ENCODE measurements at places on chromosomes 13 and 19.

GRCh38 chr19:49713236-49713845 is 22.4 kb downstream of the CPT1C start:
- no peak for DNase-seq

DNA sequence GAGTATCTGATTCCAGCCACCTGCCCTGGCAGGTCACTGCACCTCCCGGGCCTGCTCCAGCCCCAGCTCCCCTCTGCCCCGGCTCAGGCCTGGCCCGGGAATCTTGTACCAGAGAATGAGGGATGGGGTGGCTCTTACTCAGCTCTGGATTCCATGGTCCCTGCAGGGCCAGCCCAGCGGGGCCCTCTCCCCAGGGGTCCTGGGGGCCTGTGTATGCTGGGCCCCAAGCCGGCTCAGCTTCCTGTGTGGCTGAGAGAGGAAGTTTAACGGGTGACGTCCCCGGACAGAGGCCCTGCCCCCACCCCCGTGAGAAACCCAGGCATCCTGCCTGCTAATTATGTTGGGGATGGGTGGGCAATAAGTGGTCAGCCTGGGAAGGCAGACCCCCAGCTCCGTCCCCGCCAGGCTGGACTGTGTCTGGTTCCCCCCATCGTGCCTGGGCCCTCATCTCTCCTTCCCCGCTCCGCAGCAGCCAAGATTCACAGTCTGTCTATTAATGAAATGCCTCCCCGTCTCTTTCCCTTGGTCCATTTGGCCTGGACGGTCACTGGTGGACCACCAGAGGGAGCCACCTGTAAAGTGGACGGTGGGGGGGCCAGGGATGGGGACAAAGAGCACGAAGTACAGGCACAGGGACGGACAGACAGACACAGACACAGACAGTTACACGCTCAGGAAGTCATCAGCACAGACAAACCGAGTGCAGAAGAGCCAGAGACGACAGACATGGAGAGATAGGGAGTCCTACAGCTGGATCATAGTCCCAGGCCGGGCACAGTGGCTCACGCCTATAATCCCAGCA is at the start of gene DENND1C:
Gene DENND1C (minus strand): TSS at position 247 of the 802 bp plus-strand sequence. CDS start 92 bp downstream, at position 155.
- DNase-seq: peak; percentile 63

DNA sequence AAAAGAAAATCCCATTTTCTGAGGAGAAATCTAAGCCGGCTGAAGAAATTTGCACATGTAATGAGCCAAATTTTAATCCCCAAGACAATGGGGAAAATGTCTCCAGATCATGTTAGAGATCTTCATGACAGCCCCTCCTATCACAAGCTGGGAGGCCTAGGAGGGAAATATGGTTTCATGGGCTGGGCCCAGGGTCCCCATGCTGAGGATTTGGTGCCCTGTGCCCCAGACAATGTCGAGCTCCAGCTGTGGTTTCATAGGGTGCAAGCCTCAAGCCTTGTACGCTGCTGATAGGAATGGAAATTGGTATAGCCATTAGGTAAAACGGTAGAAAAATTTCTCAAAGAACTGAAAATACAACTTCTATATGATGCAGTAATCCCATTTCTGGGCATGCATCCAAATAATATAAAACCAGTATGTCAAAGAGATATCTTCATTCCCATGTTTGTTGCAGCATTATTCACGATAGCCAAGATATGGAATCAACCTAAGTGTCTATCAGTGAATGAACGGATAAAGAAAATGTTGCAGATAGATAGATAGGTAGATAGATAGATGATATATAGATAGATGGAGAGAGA is 19.3 kb upstream of the FREM2 start:
- no peak for DNase-seq

DNA sequence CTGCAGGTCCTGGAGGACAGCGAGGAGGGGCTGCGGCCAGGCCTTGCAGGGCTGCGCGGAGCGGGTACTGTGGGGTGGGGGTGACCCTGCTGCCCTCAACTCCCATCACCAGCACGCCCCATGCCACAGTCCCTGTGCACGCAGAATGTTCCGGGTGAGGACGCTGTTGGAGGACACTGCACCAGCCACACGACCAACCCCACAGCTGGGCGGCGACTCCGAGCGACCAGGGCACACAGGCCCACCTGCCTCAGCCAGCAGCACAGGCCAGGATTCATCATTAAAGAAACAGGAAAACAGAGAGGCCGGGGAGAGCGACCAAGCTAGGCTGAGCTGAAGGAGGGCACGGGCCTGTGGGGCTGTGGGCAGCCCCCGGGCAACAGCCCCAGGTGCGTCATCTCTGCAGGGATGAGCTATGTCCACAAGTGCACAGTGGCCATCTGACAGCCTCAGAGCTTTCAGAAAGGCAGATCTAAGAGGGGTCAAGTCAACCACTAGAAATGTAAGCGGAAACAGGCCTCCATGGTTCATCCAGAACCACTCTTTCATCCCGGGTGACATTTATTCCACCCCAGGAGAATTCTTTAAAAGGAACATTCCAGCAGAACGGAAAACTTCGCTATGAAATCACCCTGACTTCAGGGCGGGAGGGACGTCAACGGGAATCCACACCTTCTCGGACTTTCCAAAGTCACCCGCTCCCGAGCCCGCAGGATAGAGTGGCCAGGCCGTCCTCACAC is 1.5 kb downstream of the GAS6 start:
- no peak for DNase-seq

DNA sequence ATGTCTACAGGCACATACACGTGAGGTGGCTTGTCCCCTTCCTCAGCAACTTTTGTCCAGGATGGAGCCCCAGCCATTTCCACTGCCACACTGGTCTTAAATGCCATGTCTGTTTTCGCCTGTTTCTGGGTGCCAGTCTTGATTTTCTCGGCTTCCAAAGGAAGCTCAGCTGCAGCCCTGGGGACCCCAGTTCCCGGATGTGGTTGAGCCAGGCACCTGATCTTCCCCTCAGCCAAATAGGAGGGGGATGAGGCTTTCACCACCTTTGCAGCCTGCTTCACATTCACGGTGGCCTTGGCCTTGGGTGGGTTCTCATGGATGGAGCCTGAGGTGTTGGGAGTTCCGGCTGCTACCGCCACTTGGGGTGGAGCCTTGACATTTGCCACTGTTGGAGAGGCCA is 8.7 kb downstream of the IQCN start:
- DNase-seq: no peak
